Neuronal stem cell (in vitro differentiated cells): ENCODE measurements at places on chromosomes 1 and 21.
A peak's percentile ranks its signal among the peaks of the same experiment; 100 is the strongest.

- no peak for DNase-seq
- H3K27ac ChIP-seq = peak overlapping the region; percentile 75
- no peaks in the 10 kb centered on the region for H3K27me3 ChIP-seq
- H3K4me3 ChIP-seq = peak overlapping the region; percentile 45
- peaks cover 49% of the 10 kb centered on the region for H3K4me1 ChIP-seq
Measured at GRCh38 chr1:16925635-16926490, 4.1 kb downstream of the CROCC start.

DNA sequence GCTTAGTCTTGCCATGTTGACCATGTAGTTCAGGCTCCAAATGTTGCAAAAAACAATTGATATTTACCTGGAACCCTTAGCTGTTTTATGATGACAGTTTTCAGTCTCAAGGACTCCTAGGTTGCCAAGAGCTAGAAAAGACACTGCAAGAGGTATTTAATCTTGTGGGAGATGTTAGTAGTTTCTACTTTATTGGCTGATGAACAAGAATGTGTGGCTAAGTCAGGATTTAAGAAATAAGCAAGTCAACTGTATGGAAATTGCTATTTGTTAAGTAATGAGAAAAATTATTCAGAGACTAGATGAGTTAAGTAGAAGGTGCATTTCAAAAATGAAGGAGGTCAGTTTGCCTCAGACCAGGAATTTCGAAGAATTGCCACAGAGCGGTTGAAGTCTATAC, 639.7 kb upstream of the USP24 start:
- no peak overlapping the region for H3K27ac ChIP-seq
- H3K4me3 ChIP-seq = no peak overlapping the region
- H3K4me1 ChIP-seq = no peaks in the 10 kb centered on the region
- no peak for DNase-seq

DNA sequence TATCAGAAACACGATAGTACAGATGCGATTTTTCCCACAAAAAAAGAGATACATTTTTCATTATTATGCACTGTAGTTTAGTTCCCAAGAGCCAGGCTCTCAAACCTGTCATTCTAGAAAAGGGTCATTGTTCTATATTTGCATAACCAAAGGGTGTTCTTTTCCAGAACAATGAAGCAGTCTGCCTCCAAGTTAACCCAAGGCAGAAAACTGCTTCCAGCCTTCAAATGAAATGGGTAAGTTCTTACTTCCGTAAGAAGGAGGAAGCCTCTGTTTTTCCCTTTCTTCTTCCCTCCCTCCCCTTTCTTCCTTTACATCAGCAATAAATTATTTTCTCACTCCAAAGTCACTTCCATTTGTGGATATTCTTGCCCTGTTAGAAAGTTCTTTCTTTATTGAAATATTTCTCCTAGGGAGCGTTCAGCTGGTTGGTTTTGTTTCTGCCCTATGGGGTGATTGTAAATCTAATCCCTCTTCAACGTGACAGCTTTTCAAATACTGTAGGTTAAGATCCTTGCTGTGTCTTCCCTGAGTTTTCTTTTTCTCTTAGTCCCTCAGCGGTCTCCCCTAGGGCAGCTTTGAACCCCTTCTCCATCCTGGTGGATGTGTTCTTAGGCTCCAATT, 77.3 kb upstream of the PTGFRN start:
- H3K27me3 ChIP-seq = peaks cover 13% of the 10 kb centered on the region
- H3K4me3 ChIP-seq = no peak overlapping the region
- H3K36me3 ChIP-seq = no peaks in the 10 kb centered on the region
- peaks cover 14% of the 10 kb centered on the region for H3K4me1 ChIP-seq
- no peak for DNase-seq
- no peak overlapping the region for H3K27ac ChIP-seq

- H3K36me3 ChIP-seq = no peaks in the 10 kb centered on the region
- no peaks in the 10 kb centered on the region for H3K27me3 ChIP-seq
- H3K27ac ChIP-seq = no peak overlapping the region
- peaks cover 3% of the 10 kb centered on the region for H3K4me1 ChIP-seq
- no peak overlapping the region for H3K4me3 ChIP-seq
- no peak for DNase-seq
Measured at GRCh38 chr1:222865718-222866117, 50.9 kb downstream of the DISP1 start.

- H3K36me3 ChIP-seq = no peaks in the 10 kb centered on the region
- DNase-seq = no peak
- no peak overlapping the region for H3K27ac ChIP-seq
- no peak overlapping the region for H3K4me3 ChIP-seq
Measured at GRCh38 chr21:42079939-42080787, 9.0 kb downstream of the UMODL1 start.

GRCh38 chr1:215824245-215824644, 257.1 kb downstream of the KCTD3 start:
- H3K36me3 ChIP-seq = no peaks in the 10 kb centered on the region
- no peaks in the 10 kb centered on the region for H3K27me3 ChIP-seq
- DNase-seq = no peak
- H3K27ac ChIP-seq = no peak overlapping the region

GRCh38 chr1:112714313-112715263, 544 bp downstream of the PPM1J start:
- H3K36me3 ChIP-seq = no peaks in the 10 kb centered on the region
- peaks cover 8% of the 10 kb centered on the region for H3K27me3 ChIP-seq
- no peak for DNase-seq
- H3K4me1 ChIP-seq = peaks cover 15% of the 10 kb centered on the region

GRCh38 chr21:44614961-44615391, 3.1 kb downstream of the KRTAP10-8 start:
- no peaks in the 10 kb centered on the region for H3K27me3 ChIP-seq
- H3K36me3 ChIP-seq = no peaks in the 10 kb centered on the region
- no peak overlapping the region for H3K27ac ChIP-seq
- H3K4me1 ChIP-seq = no peaks in the 10 kb centered on the region
- DNase-seq = no peak

GRCh38 chr1:8324176-8324810, 6.4 kb downstream of the SLC45A1 start:
- no peak overlapping the region for H3K27ac ChIP-seq
- DNase-seq = no peak
- H3K4me3 ChIP-seq = no peak overlapping the region

DNA sequence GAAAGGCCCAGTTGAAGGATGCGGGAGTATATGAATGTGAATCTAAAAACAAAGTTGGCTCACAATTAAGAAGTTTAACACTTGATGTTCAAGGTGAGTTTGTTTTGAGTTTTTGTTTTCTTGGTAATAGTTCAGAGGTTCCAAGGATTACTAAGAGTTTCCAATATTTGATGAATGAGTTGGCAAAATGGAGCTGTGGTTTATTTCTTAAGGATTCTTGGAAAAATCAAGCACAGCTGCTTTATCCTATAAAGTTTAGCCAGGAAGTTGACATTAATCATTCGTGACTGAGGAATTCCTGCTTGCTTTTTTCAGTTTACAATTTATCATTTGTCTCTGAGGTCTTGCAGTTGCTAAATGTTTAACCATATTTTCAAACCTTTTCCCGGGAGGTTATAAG, 15.1 kb downstream of the VCAM1 start:
- no peaks in the 10 kb centered on the region for H3K36me3 ChIP-seq
- H3K27me3 ChIP-seq = no peaks in the 10 kb centered on the region
- H3K4me3 ChIP-seq = no peak overlapping the region
- no peak overlapping the region for H3K27ac ChIP-seq

- no peaks in the 10 kb centered on the region for H3K4me1 ChIP-seq
- H3K27me3 ChIP-seq = no peaks in the 10 kb centered on the region
- H3K27ac ChIP-seq = no peak overlapping the region
- H3K4me3 ChIP-seq = no peak overlapping the region
- no peaks in the 10 kb centered on the region for H3K36me3 ChIP-seq
- no peak for DNase-seq
Measured at GRCh38 chr1:76048219-76048618, 26.3 kb upstream of the ST6GALNAC3 start.
